Erythroblast (primary cell): ENCODE measurements at places on chromosomes 11 and 22.

DNA sequence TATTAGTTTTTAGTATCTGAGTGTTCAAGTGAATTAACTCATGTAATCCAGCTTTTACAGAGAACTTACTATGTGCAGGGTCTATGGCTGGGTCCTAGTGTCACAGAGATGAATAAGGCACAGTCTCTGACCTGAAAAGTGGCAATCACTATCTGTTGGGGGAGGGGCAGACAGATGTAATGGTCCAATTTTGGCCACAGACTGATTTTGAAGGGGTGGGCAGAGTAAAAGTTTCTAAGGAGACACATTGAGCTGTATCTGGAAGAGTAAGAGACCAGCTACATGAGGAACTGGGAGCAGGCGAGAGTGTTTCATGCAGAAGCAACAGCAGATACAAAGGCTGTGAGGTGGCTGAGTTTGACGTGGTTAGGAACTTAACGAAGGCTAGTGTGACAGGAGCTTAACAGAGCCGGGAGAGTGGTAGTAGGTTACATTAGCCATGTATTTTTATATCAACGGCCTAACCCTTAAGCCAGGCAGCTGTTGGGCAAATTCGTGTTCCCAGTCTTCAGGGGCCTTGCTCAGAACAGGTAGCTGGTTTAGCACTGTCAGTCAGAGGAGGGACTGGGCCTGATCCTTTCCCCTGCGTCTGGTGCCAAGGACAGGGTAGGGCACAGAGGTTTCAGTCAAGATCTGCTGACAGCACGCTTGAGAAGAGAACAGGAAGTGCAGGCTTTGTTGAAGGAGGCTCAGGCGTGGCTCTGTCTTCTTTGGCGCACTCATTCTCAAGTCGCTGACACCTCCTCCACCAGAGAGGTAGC, 1.4 kb upstream of the STIM1 start:
- DNase-seq: peak; percentile 66

DNA sequence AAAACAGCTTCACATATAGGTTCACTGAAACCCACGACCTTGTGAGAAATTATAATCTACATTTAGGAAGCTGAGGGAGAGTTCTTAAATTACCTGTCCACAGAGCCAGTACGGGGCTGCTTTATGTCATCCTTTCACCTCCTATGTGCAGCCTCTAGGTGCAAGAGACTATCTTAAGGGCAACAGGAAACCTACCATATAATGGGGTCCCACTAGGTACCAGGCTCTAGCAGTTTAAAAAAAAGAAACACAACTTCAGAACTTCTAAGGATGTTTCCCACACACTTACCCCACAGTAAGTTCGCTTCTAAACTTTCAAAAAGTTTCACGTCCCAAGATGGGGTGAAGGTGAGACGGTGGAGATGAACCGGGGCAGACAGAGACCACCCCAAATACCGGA, 573 bp downstream of the STK33 start:
- no peak for DNase-seq

- DNase-seq: no peak
These were observed 29.7 kb downstream of the USH1C start for GRCh38 chr11:17514476-17514875.

DNA sequence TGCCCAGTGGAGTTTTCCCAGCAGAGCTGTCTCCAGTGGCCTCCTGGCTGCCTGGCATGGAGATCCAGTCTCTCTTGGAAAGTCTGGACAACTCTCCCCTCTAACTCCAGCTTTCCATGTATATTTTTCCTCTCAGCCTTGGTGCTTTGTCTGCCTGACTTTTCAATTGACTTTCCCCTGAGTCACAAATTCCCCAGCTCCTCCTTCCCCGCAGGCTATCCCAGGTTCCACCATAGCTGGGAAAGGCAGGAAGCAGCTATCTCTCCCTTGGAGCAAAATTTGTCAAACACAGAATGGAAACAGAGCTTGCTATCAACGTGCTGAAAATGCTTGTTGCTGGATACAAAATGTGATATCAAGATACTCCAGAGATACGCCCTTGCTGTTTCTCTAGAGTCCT, 384.8 kb downstream of the TMEM135 start:
- no peak for DNase-seq

DNA sequence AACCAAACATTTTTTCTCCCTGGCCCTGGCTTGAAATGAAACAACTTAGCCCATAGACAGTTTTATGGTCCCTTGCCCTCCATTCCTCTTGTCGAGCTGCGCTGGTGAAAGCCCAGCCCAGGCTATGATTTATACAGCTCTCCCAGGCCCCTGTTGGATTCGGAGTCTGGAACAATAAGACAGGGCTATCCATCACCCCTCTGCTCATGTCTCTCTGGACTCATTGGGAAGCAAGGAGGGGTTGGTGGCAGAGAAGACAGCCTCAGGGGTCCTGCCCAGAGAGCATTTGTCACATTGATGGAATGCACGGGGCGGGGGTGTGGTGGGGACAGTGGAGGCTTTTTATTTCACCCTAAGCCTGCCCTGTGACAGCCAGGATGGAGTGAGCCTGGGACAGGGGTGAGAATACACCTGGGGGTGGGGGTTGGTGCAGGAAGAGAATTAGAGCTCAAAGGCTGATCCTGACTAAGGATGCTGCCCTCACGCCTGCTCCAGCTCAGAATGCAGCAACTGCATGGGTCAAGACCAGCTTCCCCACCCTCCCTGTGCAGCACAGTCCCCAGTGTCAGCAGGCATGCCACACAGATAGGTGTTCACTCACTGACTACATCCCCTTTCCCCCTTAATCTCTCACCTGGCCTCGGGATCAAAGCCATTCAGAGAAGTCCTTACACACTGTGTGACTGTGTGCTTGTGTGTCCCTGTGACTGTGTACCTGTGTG, 10.0 kb upstream of the PKNOX2 start:
- no peak for DNase-seq

DNA sequence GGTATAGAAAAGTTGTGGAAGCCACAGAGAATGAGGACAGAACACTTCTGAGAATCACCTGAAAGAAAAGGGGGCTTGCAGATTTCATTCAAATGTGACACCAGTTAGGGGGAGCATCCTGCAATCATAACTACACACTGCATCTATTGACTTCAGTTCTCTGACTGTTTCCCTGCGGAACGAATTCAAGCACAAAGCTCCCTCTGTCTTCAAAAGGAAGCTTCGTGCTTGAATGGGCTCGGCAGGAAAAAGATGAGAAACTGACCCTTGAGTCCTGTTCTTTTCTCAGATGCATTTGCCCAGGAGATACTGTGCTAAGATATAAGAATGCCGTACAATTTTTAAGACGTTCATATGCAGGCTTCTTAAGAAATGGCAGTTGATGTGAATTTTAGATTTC, 2000.4 kb upstream of the RAG2 start:
- no peak for DNase-seq

DNA sequence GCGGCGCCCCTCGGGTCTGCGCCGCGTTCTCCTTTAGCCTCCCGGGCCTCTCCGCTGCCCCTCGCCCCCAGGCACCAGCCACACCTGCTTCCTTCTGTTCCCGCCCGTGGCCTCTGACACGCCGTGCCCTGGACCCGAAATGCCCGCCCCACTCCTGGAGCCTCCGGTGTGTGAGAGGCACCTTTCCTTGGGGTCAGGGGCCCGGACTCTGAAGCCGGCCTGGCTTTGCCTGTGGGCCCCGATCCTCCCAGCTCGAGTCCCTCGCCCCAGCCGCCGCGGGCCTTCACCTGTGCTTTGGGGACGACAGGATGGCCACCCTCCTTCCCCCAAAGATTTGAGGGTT, 661 bp upstream of the CDPF1 start:
- peak; percentile 52 for DNase-seq

DNA sequence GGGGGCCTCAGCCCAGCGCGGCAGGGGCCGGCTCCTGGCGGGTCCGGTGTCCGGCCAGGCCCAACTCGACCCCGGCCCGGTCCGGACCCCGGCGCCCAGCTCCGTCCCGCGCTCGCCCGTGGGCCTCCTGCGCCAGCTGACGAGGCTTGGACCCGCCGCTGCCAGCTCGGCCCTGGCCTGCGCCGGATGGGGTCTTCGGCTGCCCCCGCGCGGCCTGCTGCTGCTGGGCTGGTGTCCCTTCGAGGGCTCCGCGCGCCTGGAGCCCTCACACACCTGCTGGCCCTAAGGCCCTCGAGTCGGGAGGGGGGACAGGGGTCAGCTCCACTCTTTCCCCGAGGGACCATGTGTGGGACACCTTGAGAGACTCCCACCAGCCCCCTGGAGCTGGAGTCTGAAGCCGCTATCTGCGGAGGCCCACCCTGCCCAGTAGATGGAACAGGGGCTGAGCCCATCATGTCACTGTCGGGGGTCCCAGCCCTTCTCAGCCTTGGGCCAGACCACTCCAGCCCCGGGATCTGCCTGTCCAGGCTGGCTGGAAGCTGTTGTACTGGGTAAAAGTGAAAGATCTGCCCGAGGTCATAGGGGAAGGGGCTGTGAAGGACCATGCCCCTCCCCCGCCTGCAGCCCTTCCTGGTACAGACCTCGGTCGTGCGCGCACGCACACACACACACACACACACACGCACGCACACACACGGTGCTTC, 768 bp upstream of the CDKN1C start:
- DNase-seq: peak; percentile 55

DNA sequence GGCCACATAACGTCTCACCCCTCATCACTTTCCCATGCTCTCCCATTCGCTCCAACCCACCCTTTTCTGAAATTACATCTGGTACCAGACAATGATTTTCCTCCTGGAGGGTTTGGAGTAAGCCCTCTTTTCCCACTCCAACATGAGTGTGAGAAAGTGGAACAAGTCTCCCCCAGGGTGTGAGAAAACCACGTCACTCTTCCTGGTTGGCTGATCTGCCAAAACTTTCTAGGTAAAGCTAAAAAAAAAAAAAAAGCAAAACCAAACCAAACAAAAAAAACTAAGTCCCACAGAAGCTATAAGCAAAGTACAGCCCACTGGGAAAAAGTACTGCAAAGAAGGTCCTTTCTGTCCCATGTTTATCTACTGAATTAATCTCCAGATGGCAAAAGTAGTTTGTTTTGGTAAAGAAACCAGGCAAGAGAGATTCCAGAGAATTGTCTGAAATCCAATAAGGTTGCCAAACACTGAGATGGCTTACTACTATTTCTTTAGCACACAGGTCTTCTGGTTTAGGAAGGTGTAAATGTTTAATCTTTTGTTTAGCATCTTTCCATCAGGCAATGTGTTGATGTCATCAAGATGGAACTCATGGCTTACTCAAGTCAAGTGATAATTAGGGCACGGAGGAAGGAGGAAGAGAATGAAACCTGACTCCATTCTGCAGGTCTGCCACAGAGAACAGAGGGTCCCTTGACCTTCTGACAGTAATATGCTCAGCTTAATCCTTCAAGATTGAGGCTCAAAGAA, 395.6 kb downstream of the LARGE1 start:
- DNase-seq: no peak
